ENCODE measurements at places on chromosomes 11 and 22.

GRCh38 chr11:109734566-109734965 is 312.6 kb downstream of the C11orf87 start:
- DNase-seq, result no peak

- DNase-seq, result no peak
These were observed 50.1 kb upstream of the OLFML1 start for GRCh38 chr11:7435176-7435575.

DNA sequence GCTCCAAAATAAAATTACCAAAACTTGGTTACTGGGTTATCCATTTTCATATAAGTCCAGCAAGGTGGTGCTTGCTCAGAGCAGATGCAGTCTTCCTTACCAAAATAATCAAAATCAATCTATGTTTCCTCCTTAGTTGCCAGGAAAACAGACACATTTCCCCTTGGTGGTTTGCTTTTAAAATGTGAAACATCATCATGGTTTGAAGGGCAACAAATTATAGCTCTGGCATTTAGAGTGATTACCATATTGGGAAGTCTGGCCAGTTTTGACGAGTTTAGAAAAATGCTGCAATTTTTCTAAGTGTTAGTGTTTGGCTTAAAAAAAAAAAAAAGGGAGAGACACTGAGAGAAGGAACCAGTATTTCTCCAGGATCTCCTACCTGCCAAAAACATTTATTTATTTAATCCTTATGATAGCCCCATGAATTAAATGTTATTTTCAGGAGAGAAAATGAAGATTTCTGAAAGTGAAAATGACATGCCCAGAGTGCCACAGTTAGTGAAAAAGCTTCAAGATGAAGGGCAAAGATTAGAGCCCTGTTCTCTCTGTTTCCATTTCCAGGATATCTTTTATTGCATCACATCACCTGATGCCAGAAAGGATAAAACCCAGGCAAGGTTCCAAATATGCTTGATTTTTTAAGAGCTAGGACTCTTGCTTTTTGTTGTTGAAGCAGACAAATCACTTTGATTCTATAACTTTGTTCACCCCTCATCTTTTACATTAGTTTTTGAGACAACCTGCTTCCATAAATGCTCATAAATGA is 29.6 kb upstream of the TBCEL start:
- no peak for DNase-seq

GRCh38 chr22:23072077-23072910 is 2.0 kb downstream of the GNAZ start:
- DNase-seq, result no peak

DNA sequence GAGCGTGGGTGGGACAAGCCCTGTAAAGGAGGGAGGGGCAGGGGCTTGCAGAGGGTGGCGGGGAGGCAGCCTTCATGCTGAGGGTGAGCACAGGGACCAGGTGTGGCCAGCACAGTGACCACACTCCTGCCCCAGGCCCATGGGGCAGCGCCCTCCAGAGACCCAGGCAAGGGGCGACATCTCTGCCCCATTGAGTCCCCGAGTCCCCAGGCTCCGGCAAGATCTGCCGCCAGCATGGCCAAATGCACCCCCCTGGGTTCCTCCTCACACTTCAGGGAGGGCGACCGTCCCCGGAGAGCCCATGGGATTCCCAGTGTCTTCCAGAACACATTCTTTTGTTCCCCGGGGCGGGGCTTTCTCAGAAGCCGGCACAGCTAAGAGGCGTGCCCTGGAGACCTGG is 362.5 kb downstream of the TBC1D22A start:
- DNase-seq, result no peak

DNA sequence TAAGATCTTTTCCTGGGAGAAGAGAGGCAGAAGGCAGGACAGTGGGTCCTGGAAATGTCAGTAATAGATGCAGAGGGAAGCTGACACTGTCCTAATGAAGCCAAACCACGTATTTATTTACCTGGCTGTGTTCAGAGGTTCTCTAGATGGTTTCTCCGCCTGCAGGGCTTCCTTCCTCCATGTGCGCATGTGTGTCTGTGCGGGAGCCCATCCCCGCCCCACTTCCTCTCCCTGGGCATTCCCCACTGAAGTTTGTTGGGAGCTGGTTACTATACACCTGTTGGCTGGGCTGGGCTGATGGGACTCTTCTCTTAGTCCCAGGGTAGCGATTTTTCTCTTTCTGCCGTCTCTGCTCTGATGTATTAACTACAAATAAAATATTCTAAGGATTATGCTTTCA is 204.9 kb upstream of the TBCEL start:
- no peak for DNase-seq

GRCh38 chr11:61618978-61619377 is 38.1 kb upstream of the SYT7 start:
- no peak for DNase-seq

GRCh38 chr11:77046060-77046501 is 11.9 kb downstream of the B3GNT6 start:
- no peak for DNase-seq
